Neural progenitor cell (in vitro differentiated cells): ENCODE measurements at places on chromosomes 6 and 20.
A peak's percentile ranks its signal among the peaks of the same experiment; 100 is the strongest.

GRCh38 chr6:36622901-36623546, 28.9 kb downstream of the SRSF3 start:
- no peak for DNase-seq

GRCh38 chr20:33948480-33948879, 45.2 kb upstream of the RALY start:
- no peak for DNase-seq

GRCh38 chr6:79737172-79737571, 106.0 kb downstream of the SH3BGRL2 start:
- DNase-seq: no peak

DNA sequence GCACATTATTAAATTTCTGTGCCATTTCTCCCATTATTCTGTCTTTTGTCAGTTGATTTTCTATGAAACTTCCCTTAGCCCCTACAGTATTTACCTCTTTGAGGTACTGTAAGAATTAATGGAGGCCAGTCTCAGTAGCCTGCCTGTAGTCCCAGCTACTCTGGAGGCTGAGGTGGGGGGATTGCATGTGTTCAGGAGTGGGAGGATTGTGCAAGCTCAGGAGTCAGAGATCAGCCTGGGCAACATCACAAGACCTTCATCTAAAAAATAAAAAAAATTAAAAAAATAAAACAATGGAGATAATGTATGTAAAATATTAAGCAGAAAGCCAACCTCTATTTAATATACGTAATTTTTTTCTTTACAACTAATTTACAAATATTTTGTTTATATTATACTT, 77.8 kb downstream of the OR2B2 start:
- no peak for DNase-seq

DNA sequence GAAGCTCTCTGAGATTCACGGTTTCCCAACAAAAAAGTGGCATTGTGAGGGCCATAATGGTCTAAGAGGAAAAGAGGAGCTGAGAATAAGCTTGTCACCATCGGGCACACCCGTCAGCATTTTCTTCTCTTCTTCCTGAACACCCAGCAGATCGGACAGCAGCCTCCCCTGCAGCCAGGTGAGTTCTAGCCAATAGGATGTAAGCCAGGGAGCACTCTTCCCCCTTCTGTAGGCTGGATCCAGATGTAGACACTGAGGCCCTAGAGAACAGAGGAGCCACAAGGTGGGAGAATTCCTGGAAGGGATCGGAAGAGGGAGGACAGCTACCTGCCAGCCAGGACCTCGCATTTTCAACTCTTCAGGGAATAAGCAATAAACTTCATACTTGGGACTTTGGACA, 228.0 kb downstream of the SYNDIG1 start:
- no peak for DNase-seq

DNA sequence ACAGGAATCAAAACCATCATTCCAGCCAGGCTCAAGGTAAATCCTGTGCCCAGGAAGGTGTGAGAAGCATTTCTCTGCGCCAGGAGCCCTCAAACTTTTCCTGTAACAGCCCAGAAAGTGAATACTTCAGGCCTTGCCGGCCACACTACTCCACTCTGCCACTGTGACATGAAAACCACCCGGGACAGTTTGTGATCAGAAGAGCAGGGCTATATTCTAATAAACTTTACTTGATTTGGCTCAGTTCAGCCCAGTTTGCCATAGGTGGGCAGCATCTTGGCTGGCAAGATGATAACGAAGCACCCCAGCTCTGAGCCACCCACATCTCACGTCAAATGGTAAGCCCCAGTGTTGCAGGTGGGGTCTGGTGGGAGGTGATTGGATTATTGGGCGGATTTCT, 249.4 kb downstream of the DLL1 start:
- DNase-seq: no peak

GRCh38 chr6:84466511-84466910, 239.1 kb upstream of the CEP162 start:
- no peak for DNase-seq

- no peak for DNase-seq
Observed at GRCh38 chr6:139587469-139587868, 213.0 kb upstream of the CITED2 start.

DNA sequence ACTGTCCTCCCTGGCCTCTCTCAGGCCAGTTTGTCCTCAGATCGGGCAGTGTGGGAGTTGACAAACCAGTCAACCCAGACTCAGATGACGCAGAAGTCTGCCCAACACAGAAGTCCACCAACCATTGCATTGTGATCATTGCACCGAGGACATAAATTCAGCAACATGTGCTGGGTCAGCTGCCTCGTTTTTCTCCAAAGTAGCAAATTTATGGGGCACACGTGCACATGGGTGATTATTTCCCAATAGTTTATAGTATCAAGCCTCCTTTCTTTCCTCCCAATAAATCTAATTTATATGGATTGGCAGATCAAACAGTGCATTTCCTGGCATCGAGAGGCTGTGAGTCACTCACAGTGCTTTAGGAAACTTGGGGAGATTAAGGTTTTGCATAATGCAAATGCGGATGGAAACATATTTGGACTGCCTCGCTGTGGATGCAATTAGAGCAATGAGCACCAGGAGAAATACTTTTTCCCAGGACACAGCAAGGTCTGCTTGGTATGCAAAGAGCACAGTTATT, 413.7 kb upstream of the SULF2 start:
- no peak for DNase-seq

GRCh38 chr6:43082806-43083655, 6.9 kb downstream of the PTK7 start:
- DNase-seq: no peak

- DNase-seq: no peak
Observed at GRCh38 chr6:129490521-129491255, 219.3 kb downstream of the ARHGAP18 start.

- no peak for DNase-seq
Observed at GRCh38 chr6:85278466-85279035, 171.3 kb upstream of the NT5E start.

- DNase-seq: no peak
Observed at GRCh38 chr6:165834613-165835259, 171.7 kb upstream of the PDE10A start.

DNA sequence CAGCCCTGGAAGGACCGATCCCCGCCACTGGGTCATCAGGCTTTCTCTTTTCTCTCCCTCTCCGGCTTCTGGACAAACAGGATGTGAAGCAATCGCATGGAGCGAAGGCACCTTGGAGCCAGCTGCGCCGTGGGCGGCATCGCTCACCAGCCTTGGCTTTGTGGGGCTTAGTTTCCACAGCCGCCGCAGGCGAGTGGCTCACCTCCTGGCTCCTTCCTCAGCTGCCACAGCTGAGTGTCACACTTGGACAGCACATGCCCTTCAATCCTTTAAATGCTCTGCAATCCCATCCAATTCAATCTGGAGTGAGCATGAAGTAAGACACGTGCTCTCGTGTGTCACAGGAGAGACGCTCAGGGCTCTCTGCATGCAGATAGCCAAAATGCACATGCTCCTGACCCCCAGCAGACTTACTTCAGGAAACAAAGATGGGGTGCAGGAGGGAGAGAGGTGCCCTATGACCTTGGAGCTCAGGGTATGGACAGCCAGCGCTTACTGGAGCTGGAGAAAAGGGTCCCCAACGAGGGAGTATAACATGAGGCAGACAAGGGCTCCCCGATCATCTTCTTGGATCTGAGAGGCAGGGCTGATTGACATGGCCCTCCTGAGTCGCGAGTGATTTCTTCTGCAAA, 70.9 kb downstream of the BMP7 start:
- DNase-seq: no peak

- DNase-seq: peak; percentile 36
Observed at GRCh38 chr6:8481727-8482126, 46.4 kb upstream of the SLC35B3 start.

DNA sequence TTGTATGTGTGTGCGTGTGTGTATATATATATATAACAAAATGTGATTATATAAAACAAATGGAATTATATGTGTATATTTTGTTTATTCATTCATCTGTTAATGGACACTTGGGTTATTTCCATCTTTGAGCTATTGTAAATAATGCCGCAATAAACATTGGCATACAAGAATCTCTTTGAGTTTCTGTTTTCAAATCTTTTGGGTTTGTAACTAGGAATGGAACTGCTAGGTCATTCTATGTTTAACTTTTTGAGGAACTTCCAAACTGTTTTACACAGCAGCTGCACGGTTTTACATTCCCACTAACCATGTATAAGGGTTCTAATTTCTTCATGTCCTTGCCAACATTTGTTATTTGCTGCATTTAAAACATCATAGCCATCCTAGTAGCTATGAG, 39.9 kb upstream of the TGM2 start:
- no peak for DNase-seq

GRCh38 chr20:55004044-55004443, 528.7 kb downstream of the DOK5 start:
- no peak for DNase-seq

DNA sequence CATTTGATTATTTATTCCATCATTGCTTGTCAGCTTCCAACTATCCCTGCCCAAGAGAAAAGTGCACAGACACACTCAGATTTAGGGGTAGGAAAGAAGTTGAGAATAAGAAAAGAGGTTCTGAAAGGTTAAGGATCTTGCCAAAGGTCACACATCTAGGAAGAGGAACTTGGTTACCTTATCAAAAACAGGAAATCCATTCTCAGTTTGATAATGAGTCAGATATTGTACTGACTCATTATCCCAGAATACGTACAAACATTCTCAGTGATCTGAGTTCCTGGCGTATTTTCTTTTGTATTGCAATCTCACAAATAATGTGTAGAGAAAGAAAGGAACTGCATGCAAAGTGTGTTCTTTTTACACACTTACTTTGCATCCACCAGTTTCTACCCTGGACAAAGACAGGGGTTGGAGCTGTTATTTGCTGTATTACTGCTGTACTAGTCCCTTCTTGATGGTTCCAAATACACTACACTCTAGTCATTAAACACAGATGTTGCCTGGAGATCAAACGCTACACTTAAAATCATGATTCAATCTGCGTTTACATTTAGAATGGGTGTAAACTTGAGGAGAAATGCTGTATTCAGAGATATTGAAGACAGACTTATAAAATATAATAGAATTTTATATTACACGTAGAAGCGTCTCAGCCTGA, 545.7 kb downstream of the PRKN start:
- no peak for DNase-seq

DNA sequence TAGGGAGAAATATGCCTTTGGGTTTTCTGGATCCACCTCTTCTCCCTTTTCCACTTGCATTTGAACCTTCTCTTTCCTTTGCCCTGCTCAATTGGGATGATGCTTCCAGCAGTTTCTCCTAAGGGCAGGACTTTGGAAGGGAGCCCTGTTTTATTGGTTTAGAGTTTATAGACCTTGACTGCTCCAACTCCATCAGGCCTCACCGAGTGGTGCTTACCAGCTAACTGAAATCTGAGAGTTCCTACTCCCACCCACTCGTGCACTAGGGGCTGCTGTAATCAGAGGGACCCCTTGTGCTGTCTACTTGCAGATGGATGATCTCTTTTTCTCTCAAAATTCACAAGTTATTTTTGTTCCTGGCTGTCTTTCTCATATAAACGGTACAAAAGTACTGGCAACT, 121.3 kb upstream of the SLC22A16 start:
- DNase-seq: no peak

DNA sequence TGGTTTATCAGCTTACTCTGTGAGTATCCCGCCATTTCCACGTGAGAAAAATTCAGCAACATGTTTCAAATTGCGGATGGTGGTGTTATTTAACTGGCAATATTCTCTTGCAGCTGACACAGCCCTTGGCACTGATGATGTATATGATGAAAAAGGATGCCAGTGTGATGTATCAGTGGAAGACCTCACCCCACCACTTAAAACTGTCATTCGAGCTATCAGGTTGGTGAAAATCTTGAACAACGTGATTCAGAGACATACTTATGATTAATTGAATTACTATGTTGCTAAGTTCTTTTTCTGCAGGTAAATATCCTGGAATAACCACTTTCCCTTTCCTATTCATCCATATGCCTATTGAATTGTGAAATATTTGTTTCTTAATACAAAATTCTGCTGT, 55.7 kb downstream of the KHDC1L start:
- no peak for DNase-seq

- DNase-seq: peak; percentile 17
Observed at GRCh38 chr6:153047386-153047785, 44.9 kb upstream of the MTRF1L start.

DNA sequence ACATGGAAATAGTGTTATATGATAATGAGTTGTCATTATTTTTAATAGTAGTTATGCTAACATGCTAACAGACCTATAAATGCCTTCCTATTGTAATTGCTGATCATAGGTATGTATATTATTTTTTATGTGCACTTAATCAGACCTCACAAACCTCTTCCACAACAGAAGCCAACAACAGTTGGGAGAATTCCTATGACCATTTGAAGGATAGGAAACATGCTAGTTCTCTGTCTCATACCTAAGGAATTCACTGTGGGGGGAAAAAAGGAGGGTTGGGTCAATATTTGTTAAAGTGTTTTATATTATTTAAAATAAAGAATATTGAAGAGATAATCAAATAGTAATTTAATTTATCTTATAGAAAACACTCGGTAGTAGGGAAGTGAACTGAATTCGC, 990.9 kb downstream of the EPHA7 start:
- no peak for DNase-seq

- no peak for DNase-seq
Observed at GRCh38 chr6:39428152-39428551, 105.7 kb upstream of the KCNK16 start.

DNA sequence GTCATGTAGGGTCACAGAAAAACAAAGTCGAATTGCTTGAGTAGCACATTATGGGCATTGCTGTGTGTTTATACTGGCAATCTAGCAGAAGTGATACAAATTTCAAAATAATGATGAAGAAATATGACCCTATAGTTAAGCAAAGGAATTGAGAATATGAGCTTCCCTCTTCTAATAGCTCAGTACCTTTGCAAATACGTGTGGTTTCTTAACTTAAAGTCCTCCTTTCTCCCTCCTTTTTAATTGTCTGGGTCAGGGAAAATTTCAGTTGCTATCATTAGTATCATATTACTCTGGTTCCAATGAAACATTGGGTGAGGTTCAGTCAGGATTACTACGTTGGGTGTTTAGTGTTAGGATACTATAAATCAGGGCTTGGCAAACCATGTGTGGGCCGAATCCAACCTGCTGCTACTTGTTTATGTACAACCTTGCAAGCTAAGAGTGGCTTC, 166.8 kb upstream of the CARMIL1 start:
- no peak for DNase-seq

DNA sequence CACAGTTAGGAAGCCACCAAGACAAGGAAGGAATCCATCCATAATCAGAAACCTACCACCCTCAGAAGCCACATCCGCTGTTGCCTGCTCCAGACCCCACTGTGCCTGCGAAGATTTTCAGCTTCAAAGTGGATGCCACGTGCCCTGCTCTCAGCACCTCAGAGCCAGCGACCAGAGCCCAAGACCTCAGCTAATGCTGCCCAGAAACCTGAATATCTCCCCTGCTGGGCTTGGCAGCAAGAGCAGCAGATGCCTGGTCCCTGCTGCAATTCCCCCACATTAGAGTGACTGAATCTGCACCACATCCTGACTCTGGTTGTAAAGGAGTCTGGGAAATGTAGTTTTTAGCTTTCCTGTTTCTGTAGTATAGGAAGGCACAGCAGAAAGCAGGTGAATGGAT, 10.7 kb upstream of the ULBP3 start:
- peak; percentile 23 for DNase-seq

DNA sequence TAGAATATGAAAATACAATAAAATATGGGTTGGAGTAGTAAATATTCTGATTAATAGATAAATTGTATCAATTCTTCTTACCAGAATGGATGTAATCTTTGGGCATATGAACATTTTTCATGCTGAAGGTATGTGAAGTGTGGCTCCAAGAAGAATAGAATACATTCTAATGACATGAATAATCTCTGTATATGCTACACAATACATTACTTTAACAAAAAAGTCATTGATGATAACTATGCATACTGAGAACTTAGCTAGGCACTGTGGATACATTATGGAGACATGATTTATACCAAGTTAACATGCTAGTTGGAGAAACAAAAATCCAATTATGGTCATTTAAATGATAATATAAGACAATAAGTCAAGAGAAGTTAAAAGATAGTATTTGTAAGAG, 62.7 kb upstream of the HDAC2 start:
- no peak for DNase-seq
